Ovary (tissue), 10 donors: ENCODE measurements at places on chromosomes 11 and 22.

DNA sequence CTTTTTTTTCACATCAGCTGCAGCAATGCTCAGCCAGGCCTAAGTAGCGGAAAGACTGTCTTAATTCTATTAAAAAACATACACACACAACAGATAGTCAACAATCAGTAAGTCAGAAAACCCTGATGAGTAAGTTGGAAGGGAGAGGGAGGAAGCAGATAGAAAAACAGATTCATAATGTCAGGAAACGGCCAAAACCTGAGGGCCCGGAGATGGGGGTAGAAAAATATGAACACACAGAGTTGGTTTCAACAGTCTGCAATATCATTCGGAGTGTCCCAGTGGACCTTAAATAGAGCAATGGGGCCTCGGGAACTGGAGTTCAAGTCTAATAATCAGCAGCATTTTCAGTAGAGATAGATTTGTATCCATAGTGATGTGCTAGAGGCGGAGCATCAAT, 14.8 kb downstream of the LRRC55 start:
- DNase-seq = no peak

GRCh38 chr11:126284829-126285228, 1.9 kb downstream of the TIRAP start:
- DNase-seq = peak; percentile 82

- DNase-seq = no peak
Measured at GRCh38 chr22:33756508-33756949, 163.7 kb downstream of the LARGE1 start.

DNA sequence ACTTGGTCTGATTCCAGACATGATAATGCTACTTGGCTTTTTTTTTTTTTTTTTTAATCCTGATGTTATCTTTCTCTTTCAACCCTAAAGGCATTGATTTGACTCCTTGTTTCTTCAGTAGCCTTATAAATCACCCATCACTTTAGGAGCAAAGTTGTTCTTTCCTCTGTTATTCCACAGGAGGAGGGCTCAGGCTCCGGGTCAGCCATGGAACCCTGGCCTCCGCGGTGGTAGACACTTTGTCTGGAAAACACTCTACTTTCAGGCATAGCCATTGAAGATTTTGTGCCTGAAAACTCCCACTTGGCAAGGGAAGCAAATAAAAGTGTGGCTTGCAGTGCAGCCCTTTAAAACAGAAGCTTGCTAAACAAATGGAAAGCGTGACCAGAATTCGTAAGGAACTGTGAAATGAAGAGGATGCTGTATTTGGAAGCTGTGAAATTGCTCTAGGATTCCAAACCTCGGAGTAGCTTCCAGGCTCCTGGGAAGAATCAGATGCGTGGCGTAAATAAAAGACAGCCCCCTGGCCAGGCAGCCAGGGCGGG, 44.9 kb downstream of the ARHGAP8 start:
- no peak for DNase-seq

- no peak for DNase-seq
Measured at GRCh38 chr11:33560729-33561128, 139.9 kb downstream of the C11orf91 start.

GRCh38 chr11:59754494-59754858, 700 bp upstream of the STX3 start:
- no peak for DNase-seq

DNA sequence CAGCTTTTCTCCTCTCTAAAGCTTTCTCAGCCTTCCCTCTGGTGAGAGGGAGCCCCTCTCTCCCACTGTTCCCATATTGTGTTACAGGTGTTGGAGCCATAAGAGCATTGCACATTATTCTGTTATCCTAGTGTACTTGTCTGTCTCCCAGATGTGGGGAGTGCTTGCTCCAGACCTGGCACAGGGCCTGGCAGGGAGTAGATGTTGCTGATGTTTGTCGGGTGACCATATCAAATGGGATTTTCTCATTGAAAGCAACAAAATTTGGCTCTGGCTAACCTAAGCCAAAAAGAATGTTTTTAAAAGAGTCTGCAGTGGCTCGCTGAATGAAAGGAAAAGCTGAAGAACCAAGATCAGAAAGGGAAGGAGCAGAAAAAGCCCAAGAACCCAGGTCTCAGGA, 41.1 kb downstream of the CYB5R2 start:
- no peak for DNase-seq

DNA sequence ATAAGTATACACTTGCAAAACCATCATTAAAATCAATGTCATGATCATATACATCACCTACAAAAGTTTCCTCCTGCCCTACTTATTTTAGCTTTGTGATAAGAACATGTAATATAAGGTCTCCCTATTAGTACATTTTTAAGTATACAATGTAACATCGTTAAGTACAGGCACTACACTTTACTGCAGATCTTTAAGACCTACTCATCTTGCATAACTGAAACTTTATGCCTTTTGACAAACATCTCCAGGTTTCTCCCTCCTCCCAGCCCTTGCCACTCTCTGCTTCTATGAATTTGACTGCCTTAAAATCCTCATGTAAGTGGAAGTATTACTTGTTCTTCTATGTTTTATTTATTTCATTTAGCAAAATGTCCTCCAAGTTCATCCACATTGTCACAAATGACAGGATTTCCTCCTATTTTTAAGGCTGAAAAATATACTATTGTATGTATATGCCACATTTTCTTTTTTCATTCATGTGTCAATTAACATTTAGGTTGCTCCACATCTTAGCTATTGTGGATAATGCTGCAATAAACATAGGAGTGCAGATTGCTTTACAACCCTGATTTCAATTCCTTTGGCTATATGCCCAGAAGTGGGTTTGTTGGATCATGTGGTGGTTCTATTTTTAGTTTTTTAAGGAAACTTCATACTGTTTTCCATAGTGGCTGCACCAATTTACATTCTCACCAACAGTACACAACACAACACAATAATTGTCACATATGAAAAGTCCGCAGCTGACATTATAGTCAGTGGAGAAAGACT, 471.1 kb upstream of the ANO3 start:
- no peak for DNase-seq
